ENCODE measurements at places on chromosomes 1 and 21.

DNA sequence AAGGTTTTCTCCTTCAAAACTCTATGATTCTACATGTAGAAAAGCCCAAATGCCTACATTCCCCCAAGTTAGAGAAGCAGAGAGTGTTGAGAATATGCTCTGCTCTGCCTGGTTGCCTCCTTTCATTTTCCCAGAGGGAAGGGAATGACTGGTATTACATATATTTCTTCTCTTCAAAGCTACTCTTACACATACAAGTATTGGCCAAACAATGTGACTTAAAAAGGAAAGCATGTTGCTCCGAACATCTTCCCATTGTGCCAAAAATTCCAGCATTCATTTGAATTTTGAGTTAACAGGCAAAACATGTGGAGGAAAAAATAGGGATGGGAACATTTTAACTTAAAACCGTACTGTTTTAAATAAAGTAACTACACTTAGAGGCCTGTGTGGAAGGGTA is 125.2 kb downstream of the COQ8A start:
- DNase-seq, result no peak

- DNase-seq, result no peak
Measured at GRCh38 chr1:192506741-192507155, 68.8 kb upstream of the RGS1 start.

DNA sequence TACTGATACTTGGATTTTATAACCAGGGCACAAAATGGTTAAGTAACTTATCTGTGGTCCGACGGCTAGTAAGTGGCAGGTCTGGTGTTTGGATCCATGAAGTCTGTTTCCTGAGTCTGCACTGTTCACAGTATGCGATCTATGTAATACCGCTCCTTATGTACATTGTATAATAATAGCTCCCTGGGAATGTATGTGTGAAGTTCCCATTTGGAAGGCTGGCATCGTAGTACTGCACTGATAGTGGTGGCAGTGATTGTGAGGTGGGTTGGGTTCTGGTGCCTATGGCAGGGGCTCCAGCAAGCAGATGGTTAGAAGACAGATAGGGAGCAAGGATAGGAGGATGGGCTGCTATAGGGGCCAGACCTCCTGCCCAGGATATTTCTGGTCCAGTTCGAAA is 25.3 kb downstream of the ITSN1 start:
- no peak for DNase-seq

DNA sequence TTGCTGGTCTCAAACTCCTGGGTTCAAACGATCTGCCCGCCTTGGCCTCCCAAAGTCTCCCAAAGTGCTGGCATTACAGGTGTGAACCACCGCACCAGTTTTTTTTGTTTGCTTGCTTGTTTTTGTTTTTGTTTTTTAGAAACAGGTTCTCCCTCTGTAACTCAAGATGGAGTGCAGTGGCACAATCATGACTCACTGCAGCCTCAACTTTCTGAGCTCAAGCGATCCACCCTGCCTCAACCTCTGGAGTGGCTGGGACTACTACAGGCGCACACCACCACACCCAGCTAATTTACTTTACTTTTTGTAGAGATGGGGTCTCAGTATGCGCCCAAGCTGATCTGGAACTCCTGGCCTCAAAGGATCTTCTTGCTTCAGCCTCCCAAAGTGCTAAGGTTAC is 47.3 kb upstream of the USP1 start:
- no peak for DNase-seq

DNA sequence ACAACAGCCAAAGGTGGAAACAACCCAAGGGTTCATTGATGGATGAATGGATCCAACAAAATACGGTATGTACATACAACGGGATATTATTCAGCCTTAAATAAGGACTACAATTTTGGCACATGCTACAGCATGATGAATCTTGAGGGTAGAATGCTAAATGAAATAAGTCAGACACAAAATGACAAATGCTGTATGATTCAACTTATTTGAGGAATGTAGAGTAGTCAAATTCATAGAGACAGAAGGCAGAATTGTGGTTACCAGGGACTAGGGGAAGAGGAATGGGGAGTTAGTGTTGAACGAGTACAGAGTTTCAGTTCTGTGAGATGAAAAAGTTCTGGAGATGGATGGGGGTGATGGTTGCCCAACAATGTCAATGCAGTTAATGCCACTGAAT is 118.0 kb upstream of the PAXBP1 start:
- no peak for DNase-seq

GRCh38 chr1:112849425-112850033 is 106.5 kb downstream of the SLC16A1 start:
- DNase-seq, result no peak

- DNase-seq, result no peak
Measured at GRCh38 chr1:147080006-147080661, 92.1 kb downstream of the PRKAB2 start.

- DNase-seq, result no peak
Measured at GRCh38 chr1:233586301-233586700, 27.6 kb upstream of the KCNK1 start.

- no peak for DNase-seq
Measured at GRCh38 chr21:43775795-43776430, at the start of gene CSTB. Gene CSTB (minus strand): TSS chr21:43776308. CDS start chr21:43776269, 39 bp downstream.

- peak; percentile 90 for DNase-seq
Measured at GRCh38 chr1:152442765-152443164, 28.7 kb upstream of the CRNN start.

GRCh38 chr1:229023651-229024300 is 247.1 kb upstream of the RAB4A start:
- no peak for DNase-seq

- DNase-seq, result no peak
Measured at GRCh38 chr1:215631040-215631439, 63.9 kb downstream of the KCTD3 start.

DNA sequence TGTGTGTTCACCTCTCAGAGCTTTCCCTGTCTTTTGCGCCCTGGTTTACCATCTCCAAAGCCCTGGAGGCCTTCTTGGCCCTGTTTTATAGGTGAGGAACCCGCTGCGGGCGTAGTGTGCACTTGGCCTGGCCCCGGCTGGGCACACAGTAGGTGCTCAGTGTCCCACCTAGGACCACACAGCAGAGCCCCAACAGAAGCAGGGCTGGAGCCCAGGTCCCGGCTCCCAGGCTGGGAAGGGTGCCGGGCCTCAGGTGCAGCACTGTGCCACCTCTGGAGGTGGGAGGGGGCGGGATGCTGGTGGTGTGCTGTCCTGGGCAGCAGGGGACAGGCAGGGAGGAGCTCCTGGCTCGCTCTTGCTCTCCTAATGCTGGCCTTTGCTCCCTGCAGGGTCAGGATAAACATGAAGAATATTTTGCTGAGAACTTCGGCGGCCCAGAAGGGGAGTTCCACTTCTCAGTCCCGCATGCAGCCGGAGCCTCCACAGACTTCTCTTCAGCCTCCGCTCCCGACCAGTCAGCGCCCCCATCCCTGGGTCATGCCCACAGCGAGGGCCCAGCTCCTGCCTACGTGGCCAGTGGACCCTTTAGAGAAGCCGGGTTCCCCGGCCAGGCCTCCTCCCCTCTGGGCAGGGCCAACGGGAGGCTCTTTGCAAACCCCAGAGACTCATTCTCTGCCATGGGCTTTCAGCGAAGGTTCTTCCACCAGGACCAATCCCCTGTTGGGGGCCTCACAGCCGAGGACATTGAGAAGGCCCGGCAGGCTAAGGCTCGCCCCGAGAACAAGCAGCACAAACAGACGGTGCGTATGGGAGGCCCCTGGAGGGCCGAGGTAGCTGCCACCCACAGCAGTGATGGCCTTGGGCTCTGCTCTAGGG is 24.8 kb downstream of the COQ8A start:
- no peak for DNase-seq

GRCh38 chr1:219837274-219837993 is 90.9 kb downstream of the SLC30A10 start:
- DNase-seq, result peak; percentile 7

- DNase-seq, result no peak
Measured at GRCh38 chr21:40803101-40803500, 43.9 kb downstream of the DSCAM start.

GRCh38 chr1:115454837-115455511 is 116.9 kb upstream of the NGF start:
- DNase-seq, result no peak

GRCh38 chr1:109792056-109792831 is 28.5 kb upstream of the EPS8L3 start:
- peak; percentile 96 for DNase-seq

DNA sequence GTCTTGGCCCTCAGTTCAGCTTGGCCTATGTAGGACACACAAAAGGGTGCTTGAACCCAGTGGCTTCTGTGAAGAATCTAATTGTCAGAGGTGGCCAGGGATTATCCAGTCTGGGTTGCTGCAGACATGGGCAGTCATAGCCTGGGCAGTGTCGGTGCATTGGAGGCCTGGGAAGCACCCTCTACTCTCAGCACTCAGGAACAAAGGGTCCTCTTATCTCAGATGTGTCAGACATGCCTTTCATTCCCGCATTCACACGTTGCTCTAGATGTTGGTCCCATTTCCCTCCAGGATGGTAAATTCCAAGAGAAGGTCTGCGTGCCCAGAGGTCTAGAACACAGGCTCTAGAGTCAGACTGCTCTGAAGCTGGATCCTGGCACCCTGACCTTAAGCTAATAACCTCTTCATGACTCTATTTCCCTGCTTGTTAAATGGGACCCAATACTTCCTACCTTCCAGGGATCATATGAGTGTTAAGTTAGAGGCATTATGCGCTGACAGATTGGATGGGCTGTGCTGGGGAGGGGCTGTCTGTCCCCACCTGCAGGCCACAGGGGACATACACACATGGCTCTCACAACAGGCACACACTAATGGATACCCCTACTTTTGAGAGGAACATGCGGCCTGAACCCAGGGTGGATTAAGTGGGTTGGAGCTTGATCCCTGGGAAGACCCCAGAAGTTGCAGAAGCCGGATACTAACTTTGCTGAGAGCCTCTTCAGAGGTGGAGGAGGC is 16.5 kb upstream of the EDN2 start:
- DNase-seq, result peak; percentile 73

DNA sequence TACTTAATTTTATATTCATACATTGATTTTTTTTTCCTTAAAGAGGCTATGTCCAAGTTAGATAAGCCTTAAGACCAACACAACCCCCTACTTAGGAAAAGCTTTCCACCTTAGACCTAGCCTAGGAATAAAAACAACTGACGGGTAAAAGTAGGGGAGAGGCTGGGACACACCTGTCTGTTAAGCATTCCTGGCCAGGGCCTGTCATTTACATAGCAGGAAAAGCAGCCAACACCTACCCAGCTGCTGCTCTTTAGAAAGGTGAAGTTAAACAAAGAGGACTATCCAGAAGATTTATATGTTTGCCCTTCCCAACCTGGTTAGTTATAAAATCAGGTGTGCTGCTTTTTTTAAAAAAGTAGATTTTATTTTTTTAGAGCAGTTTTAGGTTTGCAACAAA is 29.1 kb upstream of the SAMD13 start:
- no peak for DNase-seq

GRCh38 chr1:191096405-191096804 is 618.7 kb upstream of the BRINP3 start:
- no peak for DNase-seq

Measured in NCI-H226 (cell line).